ENCODE measurements at places on chromosomes 12 and 14.

DNA sequence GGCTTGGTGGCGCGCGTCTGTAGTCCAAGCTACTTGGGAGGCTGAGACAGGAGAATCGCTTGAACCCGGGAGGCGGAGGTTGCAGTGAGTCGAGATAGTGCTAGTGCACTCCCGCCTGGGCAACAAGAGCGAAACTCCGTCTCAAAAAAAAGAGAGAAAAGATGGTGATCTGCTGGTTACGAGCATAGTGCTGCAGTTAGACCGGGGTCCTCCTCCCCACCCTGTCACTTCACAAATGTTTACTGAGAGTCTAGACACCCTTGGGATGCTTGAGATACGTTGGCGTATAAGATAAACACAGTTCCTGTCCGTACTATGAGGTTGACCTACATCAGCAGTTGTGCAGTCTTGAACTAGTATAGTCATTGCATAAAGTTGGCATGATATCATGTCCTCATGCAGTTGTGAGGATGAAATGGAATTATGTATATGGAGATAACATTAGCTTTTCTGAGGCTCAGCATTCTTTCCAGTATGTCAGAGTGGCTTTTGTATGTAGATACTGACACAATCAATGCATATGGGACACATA lies 787 bp downstream of the ACAD10 start:
- no peak for DNase-seq

DNA sequence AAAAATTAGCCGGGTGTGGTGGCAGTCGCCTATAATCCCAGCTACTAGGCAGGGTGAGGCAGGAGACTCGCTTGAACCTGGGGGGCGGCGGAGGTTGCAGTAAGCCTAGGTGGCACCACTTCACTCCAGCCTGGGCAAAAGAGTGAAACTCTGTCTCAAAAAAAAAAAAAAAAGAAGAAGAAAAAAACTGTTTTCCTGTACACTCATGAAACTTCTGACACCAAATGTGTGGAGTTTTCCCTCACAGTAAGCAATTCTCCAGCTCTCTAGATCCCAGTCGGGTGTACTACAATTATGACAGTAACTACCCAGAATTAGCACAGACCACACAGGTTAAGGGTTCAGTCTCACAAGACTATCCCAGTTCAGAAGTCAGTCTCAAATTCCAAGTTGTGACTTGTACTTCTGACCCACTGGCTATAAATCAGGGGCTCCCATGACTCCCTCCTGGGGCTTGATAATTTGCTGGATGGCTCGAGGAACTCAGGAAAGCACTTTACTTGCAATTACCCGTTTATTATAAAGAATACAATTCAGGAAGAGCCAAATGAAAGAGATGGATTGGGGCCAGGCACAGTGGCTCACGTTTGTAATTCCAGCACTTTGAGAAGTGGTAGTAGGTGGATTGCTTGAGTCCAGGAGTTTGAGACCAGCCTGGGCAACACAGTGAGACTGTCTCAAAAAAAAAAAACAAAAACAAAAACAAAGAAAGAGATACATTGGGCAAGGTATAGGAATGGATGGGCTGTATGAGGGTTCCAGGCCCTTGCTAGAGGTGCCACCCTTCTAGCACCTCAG lies 12.4 kb upstream of the ARF6 start:
- no peak for DNase-seq

- DNase-seq, result no peak
Measured at GRCh38 chr12:84912198-84913128, at the start of gene SLC6A15. TSS of gene SLC6A15 (minus strand) at chr12:84912799. CDS start at chr12:84892120, 20,679 bp downstream.

DNA sequence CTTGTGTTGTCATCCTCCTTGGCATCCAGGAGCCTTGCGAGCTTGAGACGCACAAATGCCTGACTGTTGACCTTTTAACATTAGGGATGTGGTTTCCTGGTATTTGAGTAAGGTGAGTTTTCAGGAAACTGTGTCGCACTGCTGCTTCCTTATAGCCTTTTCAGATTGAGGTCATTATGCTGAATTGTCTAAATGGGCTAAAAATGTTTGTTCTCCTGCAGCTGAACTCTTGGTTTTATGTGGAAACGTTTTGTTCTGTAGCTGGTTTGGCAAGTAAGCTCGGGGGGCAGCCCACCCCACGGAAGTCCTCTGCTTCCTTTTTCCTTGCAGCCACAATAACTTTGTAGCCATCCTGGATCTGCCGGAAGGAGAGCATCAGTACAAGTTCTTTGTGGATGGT lies 5.7 kb downstream of the PRKAB1 start:
- DNase-seq, result no peak

DNA sequence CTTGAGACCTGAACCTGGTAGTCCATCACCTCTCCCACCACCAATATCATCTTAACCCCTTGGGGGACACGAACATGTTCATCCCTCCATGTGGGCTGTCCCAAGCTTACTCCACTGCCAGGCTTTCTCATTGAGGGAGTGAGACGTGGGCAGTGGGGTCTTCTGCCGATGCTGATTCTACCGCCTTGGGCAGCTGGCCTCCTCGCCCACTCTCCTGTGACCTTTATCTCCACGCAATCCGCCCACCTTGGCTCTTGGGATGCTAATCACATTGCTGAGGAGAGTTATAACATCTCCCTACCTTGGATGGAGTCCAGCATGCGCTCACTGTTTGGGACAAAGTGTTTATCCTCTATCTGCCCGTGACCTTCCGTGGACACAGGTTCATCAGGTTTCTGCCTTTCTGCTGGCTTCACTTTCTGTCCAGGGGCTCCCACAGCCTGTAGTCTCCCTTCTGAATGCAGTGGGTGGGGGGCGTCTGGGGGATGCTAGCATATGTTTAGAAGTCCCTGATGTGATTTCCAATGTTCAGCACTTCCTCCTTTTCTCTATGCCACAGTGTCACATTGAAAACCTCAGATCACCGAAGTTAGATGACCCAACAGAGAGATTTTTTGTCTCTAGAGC lies 53.2 kb upstream of the ESRRB start:
- DNase-seq, result no peak

- no peak for DNase-seq
Measured at GRCh38 chr14:23877111-23877510, 76.5 kb upstream of the DHRS4 start.

DNA sequence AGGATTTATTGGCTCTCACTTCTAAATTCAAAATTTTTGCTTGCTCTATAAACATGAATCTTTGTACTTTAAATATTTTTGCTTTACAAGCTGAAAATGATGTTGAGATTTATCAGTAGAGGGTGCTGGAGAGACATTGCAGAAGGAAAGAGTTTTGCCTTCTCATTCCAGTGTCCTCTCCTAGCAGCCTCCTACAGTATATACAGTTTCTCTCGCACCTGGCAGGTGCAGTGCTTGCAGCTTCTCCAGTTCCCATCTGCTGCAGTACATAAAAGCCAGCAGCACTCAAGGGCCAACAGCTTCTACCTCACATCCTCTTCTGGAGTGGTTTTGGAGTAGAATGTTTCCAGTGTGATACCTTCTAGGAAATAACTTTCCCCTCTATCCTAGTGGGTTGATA lies 601.8 kb upstream of the ATXN7L3B start:
- DNase-seq, result no peak

DNA sequence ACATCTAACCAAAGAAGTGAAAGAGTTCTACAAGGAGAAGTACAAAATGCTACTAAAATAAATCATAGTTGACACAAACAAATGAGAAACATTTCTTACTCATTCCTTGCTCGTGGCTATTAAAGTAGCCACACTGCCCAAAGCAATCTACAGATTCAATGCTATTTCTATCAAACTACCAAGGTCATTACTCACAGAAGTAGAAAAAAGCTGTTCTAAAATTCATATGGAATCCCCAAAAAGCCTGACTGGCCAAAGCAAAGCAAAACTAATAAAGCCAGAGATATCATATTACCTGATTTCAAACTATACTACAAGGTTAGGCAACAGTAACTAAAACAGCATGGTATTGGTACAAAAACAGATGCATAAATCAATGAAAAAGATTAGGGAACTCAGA lies 305.6 kb downstream of the RPAP3 start:
- DNase-seq, result no peak

GRCh38 chr12:40827683-40828592 lies 135.7 kb downstream of the CNTN1 start:
- DNase-seq, result no peak

- DNase-seq, result no peak
Measured at GRCh38 chr14:94583557-94583956, 2.3 kb downstream of the SERPINA5 start.
